ENCODE measurements at places on chromosomes 13 and 19.

DNA sequence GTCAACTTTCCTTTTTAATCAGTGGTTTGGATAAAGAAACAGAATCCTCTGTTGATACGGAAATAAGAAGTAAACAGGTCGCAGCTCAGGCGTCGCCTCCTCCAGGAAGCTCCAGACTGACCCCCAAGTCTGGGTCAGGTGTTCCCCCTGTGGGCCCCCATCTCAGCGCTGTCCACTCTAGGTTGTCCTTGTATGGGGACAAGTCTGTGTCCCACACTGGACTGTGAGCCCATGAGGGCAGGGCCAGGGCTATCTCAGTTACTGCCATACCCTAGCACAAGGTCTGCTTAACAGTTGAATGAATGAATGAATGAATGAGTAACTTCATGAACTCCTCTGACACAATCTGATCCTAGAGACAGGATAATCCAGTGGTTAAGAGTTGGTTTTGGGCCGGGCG is 7.5 kb downstream of the CLASRP start:
- no peak for DNase-seq

- DNase-seq = peak; percentile 74
Measured at GRCh38 chr19:48608798-48609263, 2.3 kb downstream of the SPACA4 start.

- no peak for DNase-seq
Measured at GRCh38 chr13:23806874-23807526, 82.2 kb downstream of the MIPEP start.

DNA sequence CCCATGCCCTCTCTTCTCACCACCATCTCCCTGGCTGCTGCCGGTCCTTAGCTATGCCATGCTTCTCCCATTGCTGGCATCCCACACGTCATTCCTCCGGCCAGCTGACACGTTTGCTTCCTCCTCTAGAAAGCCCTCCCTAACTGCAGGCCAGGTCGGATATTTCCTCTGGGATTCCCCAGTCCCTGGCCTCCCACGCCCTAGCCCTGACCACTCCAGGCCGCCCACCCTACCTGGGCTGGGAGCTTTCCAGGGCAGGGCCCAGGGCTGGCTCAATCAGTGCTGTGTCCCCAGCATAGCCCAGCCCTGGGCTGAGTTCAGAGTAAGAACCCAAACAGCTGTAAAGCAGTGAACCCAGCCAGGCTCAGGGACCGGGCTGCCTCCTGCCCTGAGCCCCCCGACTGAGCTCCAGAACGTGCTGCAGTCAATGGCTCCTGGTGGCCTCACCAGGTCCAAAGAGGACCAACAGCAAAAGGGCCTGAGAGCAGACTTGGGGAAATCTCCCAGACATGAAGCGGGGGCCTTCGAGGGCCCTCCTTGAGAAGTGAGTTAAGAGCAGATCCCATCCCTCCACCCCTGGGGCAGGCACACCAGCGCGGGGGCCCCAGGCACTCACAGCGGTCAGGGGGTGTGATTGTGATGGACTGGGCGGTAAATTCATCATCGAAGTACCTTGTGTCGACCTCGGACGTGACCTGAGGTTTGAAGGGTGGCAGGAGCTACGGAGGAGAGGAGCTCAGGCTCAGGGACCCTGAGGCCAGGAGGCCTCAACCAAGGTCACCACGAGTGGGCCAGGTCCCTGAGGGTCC is 8.1 kb upstream of the CCNP start:
- DNase-seq = no peak

DNA sequence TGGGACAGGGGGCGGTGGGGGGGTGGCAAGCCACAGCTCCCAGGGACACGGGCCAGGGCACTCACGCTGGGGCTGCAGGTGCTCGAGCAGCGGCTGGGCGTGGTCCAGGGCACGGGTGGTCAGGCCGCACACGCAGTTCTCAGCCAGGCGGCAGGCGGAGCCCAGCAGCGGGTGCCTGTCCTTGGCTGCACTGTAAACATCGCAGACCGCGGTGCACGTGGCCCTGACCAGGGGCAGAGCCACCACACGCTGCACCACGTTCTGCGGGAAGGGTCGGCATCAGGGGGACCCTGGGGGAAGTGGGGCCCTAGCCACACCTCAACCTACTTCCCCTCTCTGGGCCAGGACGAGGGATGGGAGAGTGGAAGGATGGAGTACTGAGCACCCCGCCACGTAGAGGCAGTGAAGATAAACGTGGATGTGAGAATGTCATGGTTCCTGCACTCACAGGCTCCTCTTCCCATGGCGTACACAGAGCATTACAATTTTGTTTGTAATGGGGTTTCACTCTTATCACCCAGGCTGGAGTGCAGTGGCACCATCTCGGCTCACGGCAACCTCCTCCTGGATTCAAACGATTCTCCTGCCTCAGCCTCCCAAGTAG is 3.4 kb downstream of the PLIN5 start:
- DNase-seq = peak; percentile 42

DNA sequence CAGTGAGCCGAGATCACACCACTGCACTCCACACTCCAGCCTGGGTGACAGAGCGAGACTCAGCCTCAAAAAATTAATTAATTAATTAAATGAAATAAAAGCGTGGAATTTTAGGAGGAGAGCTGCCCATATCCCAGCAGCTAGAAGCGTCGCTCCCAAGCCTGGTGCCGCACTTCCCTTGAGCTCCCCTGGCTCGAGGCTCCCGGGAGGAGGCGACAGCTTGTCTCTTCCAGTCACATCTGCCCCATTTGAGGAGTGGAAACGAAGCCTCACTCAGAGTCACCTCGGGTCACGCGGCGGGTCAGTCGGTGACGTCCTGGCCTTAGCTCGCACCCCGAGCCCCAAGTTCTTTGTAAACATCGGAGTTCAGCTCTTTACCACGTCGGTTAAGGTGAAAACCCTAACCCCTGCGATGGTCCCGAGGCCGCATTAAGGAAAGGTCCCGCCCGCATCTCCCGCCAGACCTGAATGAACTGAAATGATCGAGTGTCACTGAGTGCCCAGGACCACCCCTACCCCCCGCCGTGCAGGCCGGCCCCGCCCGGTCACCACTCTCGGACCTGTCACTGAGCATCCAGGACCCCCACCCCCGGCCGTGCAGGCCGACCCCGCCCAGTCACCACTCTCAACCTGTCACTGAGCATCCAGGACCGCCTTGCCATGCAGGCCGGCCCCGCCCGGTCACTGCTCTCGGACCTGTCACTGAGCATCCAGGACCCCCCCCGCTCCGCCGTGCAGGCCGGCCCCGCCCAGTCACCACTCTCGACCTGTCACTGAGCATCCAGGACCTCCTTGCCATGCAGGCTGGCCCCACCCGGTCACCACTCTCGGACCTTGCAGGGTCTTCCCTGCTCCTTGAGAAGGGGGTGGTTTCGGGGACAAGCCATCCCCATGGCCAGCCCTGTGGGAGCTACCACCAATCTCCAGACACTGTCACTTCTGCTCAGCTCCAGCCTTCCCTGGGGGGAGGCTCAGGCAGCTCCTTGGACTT is 176.9 kb downstream of the KDM4B start:
- no peak for DNase-seq

DNA sequence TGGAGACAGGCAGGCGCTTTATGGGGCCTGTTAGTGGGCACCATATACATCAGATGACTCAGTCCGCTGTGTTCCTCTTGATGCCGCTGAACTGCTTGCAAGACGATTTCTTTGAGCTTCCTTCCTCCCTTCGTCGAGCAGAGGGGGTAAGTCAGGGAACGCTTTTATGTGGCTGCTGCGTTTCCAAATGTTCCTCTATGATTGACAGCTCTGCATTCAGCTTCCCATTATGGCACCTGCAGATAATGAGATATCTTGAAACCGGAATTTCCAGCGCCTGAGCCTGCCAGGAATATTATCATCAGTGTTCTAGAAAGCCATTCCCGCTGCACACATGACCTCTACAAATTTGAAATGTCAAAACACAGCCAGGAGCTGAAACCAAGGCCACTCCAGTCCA is 257.0 kb downstream of the TSHZ3 start:
- no peak for DNase-seq

GRCh38 chr13:112200200-112200599 is 133.3 kb downstream of the SOX1 start:
- no peak for DNase-seq

DNA sequence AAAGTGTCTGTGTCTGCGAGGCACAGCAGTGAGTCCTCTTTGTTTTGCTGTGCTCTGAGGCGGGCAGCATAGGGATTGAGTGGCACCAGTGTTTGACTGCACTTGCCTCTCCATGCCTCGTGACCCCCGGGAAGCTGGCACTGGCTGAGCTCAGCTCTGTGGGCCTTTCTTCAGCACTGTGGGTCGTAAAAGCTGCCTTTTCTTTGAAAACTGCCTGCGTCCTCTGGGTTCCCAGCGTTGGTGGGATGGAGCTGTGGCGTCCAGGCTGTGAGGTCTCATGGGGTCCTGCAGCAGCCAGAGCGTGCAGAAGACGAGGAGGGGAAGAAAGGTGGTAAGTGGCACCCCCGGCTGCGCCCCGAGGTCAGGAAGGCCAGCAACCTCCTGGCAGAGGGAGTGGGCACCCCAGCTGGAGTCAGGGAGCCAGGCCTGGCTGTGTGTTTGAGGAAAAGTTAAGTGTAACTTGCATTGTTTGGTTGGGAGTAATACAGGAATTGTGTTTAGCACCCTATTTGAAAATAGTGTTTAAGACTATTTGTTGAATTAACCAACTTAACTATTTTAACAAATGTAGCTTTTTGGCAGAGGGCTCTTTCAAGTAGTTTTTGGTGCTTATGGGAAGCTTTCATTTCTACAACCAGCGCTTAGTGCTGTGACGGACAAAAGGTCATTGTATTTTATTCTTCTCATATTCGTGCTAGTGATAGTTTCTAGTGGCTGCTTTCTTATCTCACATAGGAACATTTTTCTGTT is 79.3 kb upstream of the TEX29 start:
- DNase-seq = no peak

DNA sequence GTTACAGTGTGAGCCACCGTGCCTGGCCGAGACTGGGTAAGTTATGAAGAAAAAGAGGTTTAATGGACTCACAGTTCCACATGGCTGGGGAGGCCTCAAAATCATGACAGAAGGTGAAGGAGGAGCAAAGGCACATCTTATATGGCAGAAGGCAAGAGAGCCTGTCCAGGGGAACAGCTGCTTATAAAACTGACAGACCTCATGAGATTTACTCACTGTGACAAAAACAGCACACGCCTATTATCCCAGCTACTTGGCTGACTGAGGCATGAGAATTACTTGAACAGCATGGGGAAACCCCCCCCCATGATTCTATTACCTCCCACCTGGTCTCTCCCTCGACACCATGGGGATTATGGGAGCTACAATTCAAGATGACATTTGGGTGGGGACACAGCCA is 23.4 kb upstream of the ZNF561 start:
- peak; percentile 43 for DNase-seq

GRCh38 chr13:64278493-64278892 is 2862.8 kb upstream of the PCDH20 start:
- no peak for DNase-seq

DNA sequence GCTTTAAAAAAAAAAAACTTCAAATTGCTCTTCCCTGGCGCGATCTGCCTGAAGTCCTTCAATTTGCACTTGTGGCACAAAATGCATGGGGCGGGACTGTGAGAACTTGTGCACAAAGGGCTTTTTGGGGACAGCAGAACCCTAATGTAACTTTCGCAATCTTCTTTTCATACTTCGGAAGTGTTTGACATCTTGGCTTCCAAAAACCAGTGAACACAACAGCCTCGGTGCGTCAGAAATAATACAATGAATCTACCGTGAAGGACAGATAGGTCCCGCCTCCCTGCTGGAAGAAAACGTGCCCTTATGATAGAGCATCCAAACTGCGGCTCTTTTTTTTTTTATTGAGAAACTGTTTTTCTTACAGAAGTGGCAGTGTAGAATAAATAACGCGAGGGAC is 36.6 kb downstream of the KLF2 start:
- no peak for DNase-seq

GRCh38 chr13:75455962-75456361 is 26.0 kb downstream of the TBC1D4 start:
- DNase-seq = no peak

DNA sequence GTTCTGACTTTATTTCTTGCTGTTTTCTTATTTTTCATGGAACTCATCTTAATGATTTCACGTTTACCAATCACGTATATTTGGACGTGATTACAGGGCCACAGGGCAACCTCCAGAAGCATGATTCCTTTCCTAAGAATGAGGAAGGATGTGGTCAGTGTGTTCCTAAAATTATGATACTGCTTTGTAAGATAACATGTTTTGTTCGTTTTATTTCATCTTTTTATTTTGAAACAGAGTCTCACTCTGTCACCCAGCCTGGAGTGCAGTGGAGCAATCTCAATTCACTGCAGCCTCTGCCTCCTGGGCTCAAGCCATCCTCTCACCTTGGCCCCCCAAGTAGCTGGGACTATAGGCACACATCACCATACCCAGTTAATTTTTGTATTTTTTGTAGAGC is 24.8 kb upstream of the LAIR1 start:
- no peak for DNase-seq

- DNase-seq = no peak
Measured at GRCh38 chr13:105579821-105580710, 955.4 kb downstream of the EFNB2 start.

DNA sequence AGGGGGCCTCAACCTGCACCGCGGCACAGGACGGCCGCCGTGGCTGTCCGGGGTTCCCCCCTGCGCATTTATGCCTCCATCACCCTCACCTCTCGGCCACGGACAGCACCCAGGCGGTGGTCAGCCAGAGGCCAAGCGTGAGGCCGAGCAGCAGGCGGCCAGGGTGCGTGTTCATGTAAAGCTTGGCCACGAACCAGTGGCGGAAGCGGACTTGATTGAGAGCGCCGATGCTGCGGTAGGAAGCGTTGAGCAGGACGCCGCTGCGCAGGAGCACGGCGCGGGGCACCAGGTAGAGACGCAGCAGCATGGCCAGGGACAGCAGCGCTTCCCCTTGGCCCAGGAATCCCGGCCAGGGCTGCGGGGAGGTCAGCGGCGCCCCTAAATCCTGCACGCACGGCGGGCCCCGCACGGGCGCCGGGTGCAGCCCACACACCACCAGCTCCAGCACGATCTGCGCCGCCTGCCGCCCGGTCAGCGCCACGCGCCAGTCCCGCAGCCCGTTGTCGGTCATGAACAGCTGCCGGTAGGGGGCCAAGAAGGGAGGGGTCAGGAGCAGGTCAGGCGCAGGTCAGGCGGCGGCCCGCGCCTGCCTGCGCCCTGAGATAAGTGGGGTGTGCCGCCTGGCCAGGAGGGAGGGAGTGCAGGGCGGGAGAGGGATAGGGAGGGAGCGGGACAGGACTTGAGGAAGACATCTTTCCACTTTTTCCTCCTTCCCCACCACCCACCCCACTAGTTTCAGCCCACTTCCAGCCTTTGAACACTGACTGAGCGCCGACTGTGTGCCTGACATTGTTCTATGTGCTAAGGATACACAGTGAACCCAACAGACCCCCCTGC is 6.5 kb downstream of the KCNN4 start:
- no peak for DNase-seq

DNA sequence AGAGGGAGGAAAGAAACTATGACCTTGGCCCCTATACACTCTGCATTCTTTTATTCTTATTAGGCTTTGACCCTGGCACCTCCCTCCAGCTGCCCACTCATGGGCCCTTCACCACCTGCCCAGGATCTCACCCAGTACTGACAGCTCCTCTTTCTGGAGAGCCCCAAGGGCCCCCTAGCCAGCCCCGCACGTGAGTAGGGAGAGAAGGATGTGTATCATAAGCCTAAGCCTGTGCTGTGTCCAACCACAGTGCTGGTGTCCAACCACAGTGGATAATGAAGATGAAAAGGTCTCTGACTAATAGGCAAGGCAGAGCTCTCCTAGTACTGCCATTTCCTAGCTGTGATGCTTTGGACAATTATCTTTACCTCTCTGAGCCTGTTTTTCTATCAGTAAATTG is 4.2 kb downstream of the DMRTC2 start:
- DNase-seq = no peak

All from NCI-H524 (cell line).